ENCODE measurements at places on chromosomes 7 and 10.

- DNase-seq, result no peak
Observed at GRCh38 chr7:47634273-47634672, 52.4 kb upstream of the TNS3 start.

- DNase-seq, result no peak
Observed at GRCh38 chr7:131170440-131171271, 157.0 kb upstream of the MKLN1 start.

DNA sequence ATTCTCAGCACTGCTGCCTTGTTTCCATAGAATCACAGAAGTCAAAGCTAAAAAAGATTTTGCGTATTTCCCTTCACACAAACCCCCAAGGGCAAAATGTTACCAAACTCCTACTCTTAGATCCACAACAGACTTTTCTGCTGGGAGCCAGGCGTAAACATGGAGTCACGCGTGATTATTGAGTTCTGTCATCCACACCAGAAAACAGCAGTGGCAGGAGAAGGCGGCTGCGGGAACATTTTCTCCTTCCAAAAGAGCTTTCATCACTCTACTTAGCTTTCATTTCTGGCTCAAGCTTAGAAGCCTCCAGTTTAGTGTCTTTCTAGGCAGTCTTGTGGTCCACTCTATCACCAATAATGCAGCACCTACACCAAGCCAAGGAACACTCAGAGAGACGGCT is 712.9 kb upstream of the NRP1 start:
- no peak for DNase-seq

GRCh38 chr7:36571190-36571560 is 153.1 kb downstream of the AOAH start:
- no peak for DNase-seq

All from Kasumi-1 (cell line).